ENCODE measurements at places on chromosomes 5 and 9. TPM values are rescaled to one million over a fixed set of nuclear protein-coding genes. Genes with fewer than 3 reads are reported as not detected.

Gene FCN2
- not detected for total RNA-seq

Gene DMRT2
- not detected for total RNA-seq

Gene CAPSL
- total RNA-seq: not detected

Gene AHRR
- 32.1 TPM for total RNA-seq

Gene MEGF10
- total RNA-seq: 15.5 TPM

Gene PTPRD
- total RNA-seq: 1.3 TPM

Gene ARID3C
- not detected for total RNA-seq

Gene ADAMTSL1
- total RNA-seq: 17.2 TPM

Gene CDX1
- not detected for total RNA-seq

Gene C5orf24
- total RNA-seq: 71.4 TPM

Gene MLLT3
- total RNA-seq: 14.8 TPM

- DNase-seq: no peak
These were observed 41.0 kb upstream of the EQTN start for GRCh38 chr9:27337833-27338526.

DNA sequence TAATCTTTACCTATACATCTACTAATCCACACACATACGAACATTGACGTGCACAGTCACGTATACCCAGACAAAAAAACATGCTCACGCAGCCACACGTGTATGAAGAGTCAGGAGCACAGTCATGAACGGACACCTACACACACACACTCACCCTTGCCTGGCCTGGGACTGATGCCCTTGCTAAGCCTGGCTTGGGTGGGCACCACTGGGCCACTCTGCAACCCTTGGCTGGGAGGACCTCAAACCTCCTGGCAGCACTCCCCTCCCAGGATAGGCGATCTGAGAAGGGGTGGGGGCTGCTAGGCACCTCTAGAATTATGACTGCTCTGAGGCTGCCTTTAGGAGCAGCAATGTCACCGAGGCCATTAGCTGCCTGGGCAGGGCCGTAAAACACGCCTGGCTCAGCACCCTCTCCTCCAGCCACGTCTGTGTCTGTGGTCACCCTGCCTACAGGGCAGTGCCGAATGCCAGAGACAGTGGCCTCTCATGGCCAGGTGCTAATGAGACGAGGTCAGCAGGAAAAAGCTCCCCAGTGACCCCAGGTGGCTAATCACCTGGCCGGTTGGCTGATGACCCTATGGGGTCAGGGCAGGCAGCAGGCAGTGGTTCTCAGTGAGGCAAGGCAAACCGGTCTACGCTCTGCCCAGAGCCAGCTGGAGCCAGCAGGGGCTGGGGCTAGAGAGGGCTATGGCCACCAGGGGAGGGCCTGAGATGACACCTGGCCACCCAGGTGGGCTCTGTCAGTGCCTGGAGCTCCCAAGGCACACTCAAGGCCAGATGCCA is 33.7 kb upstream of the MVB12B start:
- no peak for DNase-seq

DNA sequence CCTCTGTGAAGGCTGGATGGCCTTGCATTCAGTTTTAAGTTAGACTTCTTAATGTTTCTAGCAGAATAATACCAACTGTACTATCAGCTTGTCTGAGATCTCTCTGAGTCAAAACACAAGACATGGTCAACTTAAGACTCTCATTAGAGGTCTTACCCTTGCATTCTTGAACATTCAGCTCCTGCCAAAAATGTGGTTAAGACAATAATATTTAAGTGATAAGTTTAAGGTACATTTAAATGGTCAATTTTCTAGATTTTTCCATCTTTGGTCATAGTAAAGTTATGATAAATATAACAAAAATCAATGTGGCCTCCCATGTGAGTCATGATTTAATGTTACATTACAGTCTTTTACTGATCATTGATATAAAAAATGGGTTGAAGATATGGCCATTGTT is 75.0 kb downstream of the NR2F1 start:
- DNase-seq: no peak

GRCh38 chr9:16180546-16180945 is 627.7 kb downstream of the CCDC171 start:
- DNase-seq: no peak

DNA sequence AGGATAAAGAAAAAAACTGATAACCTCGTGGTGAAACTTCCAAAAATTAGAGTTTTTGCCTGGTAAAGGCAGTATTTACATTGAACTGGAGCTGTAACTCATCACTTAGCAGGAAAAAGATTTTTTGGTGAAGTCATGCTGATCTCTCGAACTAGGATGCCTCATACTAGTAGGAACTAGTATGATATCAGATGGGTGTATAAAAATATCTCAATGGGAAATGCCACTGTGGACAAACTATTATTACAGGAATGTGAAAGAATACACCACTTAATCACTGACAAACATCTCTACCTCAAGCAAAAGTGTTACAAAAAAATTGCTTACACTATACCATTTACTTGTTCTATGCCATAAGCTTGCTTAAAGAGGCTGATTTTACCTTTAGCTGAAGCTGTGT is 28.4 kb downstream of the RFX3 start:
- DNase-seq: no peak

- no peak for DNase-seq
These were observed 44.4 kb downstream of the DROSHA start for GRCh38 chr5:31487506-31487905.

- no peak for DNase-seq
These were observed 99.0 kb downstream of the GTF3C4 start for GRCh38 chr9:132768932-132769905.

- no peak for DNase-seq
These were observed 3.4 kb downstream of the FAM13B start for GRCh38 chr5:138029501-138029900.

- DNase-seq: no peak
These were observed 16.1 kb upstream of the LNPEP start for GRCh38 chr5:96919754-96920197.

GRCh38 chr5:122805481-122805880 is 30.6 kb downstream of the SNX2 start:
- DNase-seq: no peak

- no peak for DNase-seq
These were observed 71.6 kb upstream of the XPA start for GRCh38 chr9:97768746-97769145.

- no peak for DNase-seq
These were observed 9.4 kb downstream of the C9orf72 start for GRCh38 chr9:27563738-27564430.

- DNase-seq: no peak
These were observed 126.8 kb downstream of the PDE8B start for GRCh38 chr5:77337246-77337645.

- no peak for DNase-seq
These were observed 41.9 kb upstream of the AGXT2 start for GRCh38 chr5:35089334-35090314.

- no peak for DNase-seq
These were observed 51.4 kb downstream of the EBF1 start for GRCh38 chr5:159048298-159048697.

DNA sequence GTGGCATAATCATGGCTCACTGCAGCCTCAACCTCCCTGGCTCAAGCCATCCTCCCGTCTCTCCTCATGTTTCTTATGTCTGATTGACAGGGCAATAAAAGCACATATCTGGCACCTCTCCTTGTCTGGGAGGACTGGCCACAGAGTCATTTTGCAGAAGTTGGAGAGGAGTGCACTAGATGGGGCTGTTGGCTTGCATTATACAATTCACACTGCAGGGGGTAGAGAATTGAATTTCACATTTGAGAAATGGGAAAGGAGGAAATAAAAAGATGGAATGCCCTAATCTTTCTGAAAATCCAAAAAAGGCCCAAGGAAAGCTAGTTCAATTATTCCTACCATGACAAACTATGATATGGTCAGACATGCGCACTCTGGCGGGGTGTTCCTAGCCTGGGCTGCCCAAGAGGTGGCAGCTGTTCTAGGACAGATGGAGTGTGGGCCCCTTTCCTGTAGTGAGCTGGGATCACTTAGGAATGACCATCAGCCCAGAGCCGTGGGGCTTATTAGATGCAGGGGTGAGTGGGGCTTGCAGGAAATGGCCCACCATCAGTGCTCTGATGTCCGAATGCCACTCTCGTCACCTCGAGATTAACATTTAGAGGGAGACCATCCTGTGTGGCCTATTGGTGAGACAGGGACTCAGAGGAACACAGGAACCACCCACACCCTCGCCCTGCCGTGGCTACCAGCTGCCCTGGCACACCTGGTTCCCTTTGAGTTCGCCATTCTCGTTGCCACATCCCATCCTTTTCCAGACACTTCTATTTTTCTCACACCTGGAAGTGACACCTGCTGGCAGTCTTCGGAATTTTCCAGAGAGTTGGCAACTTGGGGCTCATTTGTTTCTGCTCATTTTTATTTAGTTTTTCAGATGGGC is 21.8 kb upstream of the ANKRD18A start:
- DNase-seq: peak; percentile 7

DNA sequence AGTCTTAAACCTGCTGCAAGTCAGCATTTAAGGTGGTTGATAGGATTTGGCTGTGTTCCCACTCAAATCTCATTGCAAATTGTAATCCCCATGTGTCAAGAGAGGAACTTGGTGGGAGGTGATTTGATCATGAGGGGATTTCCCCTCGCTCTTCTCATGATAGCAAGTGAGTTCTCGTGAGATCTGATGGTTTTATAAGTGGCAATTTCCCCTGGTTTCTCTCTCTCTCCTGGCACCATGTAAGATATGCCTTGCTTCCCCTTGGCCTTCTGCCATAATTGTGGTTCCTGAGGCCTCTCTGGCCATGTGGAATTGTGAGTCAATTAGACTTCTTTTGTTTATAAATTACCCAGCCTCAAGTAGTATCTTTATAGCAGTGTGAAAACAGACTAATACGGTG is 84.3 kb upstream of the SMC2 start:
- DNase-seq: no peak

- DNase-seq: no peak
These were observed 442.2 kb upstream of the CLINT1 start for GRCh38 chr5:158301186-158301585.

DNA sequence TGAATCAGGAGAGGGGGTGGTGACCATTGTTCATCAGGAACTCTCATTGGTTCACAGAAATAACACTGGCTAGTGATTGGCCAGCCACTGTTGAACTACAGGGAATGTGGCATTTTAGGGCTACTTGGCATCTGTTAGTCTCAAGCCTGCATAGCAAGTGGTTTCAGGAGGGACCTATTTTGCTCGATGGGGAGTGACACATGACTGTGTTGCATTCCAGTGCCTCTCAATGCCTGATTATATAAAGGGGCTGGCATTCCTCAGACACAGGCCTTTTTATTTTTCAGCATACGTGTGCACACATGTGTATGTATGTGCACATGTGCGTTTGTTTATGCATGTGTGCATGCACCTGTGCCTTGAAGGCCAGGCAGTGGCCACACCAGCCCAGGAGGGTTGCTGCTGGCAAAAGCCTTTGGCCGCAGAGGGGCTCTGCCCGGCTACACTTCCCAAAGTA is 23.2 kb downstream of the FGD3 start:
- no peak for DNase-seq

DNA sequence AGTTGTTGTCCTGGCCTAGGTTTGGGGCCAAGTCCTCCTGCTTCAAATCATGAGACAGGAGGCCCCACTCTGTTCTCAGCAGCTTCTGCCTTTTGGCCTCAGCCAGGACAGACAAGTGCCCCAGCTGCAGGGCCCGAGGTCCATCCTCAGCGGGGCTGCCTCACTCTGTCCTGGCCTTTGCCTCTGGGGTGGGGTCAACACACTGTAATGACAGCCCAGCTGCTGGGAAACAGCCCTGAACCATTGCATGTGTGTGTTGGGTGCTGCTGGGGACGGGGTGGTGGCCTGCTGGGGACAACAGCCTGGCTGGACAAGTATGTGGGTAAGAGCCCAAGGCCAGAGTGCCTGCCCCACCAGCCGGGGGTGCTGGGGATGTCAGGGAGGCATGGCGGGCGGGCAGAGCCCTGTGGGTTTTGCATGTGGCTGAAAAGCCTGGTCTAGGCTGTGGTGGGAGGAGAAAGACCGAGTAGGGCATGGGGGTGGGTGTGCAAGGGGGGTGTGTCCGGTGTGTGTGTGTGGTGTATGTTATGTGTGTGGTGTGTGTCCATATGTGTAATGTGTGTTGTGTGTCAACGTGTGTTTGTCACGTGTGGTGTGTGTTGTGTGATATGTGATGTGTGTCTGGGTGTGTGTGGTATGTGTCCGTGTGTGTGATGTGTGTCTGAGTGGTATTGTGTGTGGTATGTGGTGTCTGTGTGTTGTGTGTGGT is 71.7 kb downstream of the KCNT1 start:
- no peak for DNase-seq

GRCh38 chr5:29796013-29796412 is 1397.5 kb upstream of the CDH6 start:
- no peak for DNase-seq

DNA sequence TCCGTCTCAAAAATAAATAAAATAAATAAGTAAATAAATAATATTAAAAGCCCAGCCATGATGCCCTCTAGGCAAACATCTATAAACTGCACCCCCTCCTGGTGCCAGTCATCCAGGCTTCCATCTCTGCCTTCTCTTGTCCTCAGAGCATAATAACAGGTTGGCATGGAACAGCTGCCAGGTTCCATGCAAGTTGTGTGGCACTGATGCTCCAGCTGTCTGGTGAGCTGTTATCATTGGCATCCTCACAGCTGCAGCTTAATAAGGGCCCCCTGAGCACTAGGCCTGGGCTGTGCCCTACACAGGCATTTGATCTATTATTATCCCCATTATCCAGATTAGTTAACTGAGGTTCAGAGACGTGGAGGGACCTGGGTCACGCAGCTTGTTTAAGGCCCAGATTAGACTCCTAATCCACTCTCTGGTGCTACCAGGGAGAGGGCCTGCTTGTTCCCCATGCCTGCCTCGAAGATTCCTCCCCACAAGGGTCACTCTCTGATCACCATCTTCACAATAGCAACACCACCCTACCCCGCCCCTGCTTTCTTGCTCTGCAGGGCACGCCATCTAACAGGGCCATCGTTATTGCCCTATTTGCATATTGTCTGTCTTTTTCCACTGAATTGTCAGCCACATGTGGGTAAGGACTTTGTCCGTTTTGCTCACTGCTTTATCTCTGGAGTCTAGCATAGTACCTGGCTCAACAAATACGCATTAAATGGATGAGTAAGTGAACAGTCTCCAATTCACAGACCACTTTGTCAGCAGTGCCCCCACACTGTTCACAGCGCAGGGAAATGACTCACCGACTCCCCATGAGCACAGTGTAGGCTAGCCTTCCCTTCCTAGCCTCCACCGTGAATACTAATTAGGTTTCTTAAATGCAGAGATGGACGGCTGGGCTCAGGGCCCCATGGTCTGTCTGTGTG is 1.5 kb upstream of the DNM1 start:
- no peak for DNase-seq

GRCh38 chr9:128892221-128892921 is 10.4 kb downstream of the LRRC8A start:
- no peak for DNase-seq

All from glomerular endothelial cell (primary cell).